ENCODE measurements at places on chromosomes 4 and X.

DNA sequence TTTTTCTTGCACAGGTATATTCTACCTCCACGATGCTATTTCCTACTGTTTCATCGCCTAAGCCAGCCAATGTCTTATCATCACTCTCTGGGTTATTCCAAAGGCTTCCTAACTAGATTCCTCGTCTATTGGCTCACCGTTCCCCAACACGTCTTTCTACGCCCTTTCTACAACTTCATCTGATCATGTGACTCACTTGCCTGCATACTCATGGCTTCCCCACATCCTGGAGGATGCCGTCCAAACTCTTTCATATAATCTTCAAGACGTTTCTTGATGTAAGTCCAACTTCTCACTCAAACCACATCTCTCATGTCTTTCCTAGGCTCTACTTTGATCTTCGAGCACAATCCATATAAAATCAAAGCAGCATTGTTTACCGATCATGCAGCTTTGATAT, 322.0 kb upstream of the PPARGC1A start:
- DNase-seq = no peak

DNA sequence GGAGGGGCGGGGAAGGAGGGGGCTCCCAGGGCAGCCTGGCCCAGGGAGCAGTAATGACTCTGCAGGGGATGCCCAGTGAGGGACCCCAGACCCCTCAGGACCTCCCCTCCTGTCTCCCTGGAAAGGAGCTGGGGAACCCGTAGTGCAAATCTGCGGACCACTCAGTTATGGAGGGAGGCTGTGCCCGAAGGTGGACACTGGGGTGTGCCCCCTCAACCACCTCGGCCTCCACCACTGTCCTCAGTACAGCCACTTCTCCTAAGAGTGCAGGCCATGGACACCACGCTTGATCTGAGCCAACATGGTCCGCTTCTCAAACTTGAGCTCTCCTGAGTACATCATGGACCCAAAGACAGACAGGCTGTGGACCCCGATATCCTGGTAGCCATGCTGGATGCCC, 378.2 kb upstream of the MAOA start:
- DNase-seq = no peak

DNA sequence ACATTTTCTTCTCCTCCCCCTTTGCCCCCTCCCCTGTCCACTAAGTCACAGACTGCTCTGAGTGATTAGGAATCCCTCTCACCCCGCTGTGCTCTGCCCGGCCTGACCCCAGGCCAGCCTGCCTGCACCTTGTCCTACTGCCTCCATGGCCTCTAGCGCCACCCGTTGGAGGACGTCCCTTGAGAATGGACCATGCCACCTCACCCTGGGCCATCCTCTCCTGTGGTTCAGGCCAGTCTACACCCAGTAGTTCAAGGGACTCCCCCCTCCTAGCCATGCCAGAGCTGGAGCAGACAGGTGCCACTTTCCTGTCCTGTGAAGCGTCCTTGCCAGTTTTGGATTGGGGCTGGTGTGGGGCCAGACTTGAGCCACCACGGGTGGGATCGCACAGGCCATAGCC, 9.7 kb upstream of the IRAK1 start:
- no peak for DNase-seq

GRCh38 chr4:54014666-54015160, 49.7 kb downstream of the CHIC2 start:
- no peak for DNase-seq

DNA sequence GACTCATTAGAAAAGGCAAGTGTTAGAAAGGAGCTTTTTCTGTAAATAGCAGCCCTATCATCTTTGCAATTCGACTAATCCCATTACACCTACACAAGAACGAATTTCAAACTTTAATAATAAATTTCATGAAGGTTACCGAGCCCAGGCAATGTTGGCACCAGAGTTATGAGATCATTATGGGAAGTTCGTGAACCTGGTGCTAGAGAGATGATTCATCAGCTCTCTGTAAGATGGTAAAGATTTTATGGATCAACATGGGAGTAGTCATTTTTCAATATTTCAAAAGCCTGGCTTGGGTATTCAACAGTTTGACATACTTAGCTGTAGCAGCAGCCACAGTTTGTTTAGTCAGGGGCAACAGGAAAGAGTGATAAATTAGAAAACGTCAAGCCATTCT, 35.8 kb downstream of the AMELX start:
- no peak for DNase-seq

DNA sequence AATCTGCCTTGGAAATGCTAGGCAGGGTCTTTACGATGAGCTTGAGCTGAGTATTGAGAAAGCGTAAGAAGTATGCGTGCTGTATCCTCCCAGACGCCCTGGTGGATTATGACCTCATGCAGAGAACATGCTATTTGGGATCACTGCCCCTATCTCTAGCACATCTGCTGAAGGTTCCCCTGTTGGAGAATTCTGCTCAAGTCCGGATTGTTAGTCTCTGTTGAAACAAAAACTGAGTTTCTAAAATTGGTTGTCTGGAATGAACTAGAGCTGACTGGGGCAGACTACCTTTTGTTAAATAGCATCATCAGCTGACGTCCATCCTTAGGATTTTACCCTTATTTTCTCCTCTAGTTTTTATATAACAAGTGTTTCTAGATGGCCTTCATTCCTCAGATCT, 7.5 kb downstream of the FHDC1 start:
- no peak for DNase-seq

DNA sequence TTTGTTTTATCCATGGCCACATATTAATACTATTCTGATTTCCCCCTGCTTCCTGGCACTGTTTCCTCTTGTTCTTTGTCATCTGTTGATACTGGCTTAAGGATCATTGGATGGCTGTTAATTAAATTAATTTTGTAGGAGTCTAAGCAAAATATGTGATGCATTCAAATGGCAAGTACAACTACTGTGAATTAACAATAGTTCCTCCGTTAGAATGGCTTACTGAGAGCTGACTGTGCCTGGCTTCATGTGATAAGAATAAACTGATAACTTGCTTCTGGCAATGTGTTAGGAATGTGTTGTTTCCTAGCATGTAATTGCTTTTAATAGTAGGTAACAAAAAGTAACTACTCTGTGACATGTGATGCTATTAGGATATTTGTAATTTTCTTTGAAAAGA, 98.5 kb downstream of the RPA4 start:
- DNase-seq = no peak

DNA sequence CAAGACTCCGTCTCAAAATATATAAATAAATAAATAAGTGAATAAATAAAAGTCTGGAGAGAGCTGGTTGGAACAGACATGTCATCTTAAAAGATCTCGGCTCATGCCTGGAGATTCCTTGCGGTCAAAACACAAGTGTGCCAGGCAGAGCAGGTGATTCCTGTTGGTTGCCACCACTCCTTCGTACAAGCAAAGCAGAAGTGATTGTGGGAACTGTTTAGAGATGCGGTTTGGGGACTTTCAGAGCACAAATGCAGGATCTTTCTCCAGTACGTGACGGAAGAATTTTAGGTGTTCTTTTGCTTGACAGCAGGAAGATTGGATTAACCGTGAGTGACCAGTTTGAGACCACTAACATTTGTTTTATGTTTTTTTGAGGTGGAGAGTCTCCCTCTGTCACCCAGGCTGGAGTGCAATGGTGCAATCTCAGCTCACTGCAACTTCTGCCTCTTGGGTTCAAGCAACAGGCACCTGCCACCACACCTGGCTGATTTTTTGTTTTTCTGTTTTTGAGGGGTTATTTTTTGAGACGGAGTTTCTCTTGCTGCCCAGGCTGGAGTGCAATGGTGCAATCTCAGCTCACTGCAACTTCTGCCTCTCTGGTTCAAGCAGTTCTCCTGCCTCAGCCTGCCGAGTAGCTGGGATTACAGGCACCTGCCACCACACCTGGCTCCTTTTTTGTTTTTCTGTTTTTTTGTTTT, 2.8 kb upstream of the CRLF2 start:
- no peak for DNase-seq

DNA sequence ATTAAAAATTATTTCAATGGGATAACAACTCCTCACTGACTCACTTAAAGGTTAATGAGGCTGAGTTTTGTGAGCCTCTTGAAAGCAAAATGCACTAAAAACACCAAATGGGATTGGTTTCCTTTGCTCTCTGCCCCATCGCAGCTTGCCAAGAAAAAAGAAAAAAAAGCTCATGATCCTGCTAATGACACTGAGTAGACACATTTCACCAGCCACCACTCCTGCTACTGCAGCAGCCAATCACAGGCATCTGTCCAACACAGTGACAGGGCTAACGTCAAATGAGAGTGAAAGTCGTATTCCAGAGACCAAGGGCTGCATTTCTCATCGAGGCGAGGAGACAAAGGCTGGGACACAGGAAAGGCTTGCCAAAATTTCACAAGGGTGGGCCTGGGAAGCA, 5.2 kb downstream of the APBB2 start:
- DNase-seq = no peak

GRCh38 chr4:26936284-26937065, 75.8 kb downstream of the STIM2 start:
- DNase-seq = no peak

GRCh38 chrX:26909728-26910127, 553.4 kb downstream of the PPP4R3C start:
- DNase-seq = no peak

DNA sequence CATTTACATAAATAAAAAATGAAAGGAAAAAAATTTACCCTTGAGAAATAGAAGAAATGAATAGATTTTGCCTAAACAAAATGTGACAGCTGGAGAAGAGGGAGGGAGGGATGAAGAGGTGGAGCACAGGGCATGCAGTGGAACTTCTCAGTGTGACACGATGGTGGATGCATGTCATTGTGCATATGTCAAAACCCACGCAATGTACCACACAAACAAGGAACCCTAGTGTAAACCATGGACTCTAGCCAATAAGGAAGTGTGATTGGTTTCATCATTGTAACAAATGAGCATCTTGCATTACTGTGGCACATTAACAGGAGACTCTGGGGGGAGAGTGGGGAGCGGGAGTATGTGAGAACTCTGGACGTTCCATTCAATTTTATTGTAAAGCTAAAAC, 58.6 kb downstream of the GATB start:
- DNase-seq = no peak

- no peak for DNase-seq
These were observed 516.3 kb downstream of the BCOR start for GRCh38 chrX:39581411-39581810.

All from stimulated activated CD4-positive, alpha-beta T cell treated with anti-CD3 and anti-CD28 coated beads, Interleukin-15, amount 100 ng/mL, for 1 hour (primary cell).